ENCODE measurements at places on chromosomes 6 and 20.

- no peak for DNase-seq
Observed at GRCh38 chr6:6331393-6331792, 10.9 kb upstream of the F13A1 start.

DNA sequence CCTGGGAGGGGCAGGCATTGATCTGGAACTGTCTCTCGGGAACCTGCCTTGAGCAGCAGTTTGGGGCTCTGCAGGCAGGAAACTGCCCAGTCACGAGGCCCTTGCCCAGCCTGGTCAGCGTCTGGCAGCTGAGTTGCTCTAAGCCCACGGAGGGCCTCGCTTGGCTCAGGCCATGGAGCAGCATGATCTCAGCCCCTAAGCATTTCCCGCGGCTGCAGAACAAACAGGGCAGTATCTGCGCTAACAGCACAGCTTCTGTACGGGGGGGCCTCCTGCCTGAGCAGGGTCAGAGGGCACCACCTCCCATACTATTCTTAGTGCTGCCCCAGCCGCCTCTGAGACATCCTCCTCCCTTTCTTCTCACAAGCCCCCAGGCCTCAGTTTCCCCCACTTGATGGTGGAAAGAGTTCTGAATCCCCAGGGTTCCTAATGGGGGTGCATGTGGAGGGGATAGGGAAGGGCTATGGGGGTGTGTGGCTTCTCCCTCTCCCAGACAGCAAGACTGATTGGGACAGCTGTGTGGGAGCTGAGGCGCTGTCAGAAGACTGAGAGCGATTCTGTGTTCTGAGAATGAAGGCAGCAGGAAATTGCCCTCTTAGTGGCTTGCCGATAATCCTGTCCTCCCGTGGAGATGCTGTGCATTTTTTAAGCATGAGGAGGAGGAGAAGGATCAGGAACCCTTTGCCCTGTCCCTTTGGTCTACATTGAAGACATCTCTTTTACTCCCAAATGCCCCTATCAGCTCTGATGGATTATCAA is 46.4 kb downstream of the MOCS1 start:
- DNase-seq: no peak

DNA sequence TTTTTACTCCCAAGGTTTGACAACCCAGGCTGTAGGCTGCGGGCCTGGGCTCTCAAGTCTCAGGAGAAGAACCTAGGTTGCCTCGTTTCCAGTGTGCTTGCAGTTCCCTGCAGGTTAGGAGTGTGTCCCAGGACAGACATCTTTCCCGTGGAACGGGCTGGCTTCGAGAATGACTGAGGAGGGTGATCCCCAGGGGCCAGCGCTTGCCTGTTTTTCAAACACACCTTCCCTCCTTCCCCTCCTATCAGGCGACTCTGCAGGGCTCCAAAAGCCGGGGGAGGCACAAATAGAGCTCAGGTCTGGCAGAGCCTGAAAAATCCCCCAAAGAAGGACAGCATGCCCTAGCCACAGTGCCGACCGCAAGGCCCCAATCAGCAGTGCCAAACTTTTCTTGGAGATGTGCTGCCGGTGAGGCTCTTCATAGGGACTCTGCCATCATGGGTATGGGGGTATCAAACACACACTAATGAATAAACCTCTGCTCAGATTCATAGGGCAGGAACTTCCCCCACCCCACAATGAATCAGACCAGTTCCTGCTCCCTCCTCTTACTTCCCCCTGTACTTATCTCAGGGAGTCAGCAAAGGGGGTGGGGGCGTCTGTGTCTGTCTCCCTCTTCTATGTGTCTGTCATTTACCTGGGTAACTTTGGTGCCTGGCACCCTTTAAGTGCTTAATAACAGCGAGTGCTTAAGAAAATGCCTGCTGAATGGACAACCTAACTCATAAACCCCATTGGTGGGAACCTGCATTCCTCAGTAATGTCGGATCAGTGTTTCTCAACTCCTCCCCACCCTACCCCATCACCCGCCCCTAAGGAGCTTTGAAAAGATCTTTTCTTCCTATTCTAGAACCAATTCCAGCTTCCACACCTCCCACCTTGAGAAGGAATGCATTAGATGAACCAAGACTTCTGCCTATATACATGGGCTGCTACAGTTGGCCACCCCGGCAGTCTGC is 1.6 kb downstream of the KCNG1 start:
- no peak for DNase-seq

DNA sequence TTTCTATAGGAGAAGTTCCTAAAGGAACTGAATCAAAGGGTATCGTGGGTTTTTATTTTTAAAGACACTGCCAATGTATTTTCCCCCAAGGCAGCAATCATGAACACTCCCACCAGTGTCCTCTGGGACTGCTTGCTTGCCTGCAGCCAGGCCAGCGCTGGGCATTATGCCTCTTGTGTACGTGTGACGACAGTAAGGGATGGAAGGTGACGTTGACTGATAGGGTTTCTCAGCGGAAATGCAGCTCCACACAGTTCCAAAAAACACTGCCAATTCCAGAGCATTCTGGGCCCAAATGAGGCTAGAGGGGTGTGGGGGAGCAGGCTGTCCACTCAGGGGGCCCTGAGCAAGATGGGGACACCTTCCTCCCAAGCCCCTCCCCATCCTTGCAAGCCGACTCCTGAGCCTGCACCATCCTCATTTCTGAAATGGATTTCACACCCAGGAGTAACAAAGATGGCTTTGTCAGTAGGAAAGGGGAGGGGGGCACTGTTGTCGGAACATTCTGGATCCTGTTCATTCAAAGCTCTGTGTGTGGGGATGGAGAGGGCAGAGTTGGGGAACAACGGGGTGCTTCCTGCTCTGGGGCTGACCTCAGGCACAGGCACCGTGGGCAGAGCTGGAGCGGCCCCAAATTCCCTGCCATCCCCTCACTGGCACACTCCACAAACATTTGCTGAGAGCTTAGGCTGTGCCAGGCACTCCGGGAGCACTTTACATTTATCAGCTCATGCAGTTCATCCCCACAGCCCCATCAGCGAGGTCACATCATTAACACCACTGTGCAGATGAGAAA is 20.0 kb downstream of the PREX1 start:
- no peak for DNase-seq

- no peak for DNase-seq
Observed at GRCh38 chr20:38007526-38007925, 25.7 kb downstream of the TTI1 start.

- DNase-seq: no peak
Observed at GRCh38 chr6:170182781-170183120, 108.1 kb downstream of the DLL1 start.
